Testis (tissue), 5 donors: ENCODE measurements at places on chromosomes 3 and 15.
A peak's percentile ranks its signal among the peaks of the same experiment; 100 is the strongest.

DNA sequence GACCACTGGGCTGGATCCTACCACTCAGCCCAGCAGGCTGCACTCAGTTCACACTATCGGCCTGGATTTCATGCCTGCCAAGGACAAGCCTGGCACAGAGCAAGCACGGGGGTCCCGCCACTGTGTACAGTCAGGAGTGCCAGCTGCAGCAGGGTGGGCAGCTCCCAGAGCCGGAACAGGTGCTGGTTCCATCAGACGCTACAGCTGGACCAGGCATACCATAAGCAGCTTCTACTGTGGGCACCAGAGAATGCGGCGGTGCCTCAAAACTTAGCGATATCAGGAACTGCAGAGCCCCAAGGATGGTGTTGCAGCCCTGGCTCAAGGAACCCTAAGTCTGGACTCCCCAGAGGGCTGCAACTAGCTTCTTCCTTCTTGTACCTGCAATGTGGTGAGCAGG is 124.8 kb downstream of the BCHE start:
- DNase-seq: no peak

DNA sequence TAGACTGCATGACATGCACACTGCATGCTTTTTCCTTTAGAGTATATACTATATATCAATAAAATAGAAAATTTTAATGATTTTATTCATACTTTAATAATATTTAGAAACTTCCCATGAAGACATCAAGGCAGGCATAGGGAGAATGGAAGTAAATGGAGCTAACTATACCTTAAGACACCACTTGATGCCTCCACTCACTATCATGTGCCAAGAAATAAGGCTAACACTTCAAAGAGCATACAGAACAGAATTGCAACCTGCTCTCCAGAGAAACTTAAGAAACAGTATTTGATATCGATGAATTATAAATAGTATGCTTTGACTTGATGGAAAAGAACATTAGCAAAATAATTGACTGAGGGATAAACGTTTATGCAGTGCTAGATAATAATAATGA is 192.6 kb upstream of the MBNL1 start:
- no peak for DNase-seq

DNA sequence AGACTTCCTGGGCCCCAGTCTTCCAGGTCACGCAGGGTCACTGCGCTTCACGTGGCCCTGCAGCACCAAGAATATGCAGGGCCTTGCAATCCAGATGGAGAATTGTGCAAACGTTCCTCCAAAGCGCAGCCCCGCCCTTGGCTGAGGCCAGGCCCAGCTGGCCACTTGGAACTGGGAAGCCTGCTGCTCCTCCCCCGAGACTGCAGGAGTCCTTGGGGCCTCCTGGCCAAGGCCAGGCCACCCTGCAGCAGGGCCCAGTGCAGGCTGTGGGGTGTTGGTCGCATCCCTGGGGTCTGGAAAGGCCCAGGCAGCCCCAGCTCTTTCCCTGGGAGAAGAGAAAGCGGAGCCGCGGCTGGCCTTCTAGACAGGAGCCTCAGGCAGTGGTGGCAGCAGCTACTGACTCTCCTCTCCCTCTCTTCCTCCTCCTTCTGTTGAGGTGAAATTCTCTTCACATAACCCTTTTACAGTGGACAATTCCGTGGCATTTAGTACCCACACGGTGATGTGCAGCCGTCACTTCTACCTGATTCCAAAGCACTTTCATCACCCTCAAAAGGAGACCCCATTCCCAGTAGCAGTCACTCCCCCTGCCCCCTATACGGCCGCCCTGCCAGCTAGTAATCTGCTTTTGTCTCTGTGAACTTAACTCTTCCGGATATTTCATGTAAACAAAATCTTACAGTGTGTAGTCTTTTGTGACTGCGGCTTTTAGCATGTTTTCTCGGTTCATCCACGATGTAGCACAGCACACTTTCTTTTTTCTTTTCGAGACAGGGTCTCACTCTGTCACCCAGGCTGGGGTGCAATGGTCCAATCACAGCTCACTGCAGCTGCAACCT is 103.9 kb downstream of the TMEM266 start:
- DNase-seq: peak; percentile 73

- DNase-seq: no peak
Observed at GRCh38 chr3:65829228-65829627, 209.5 kb downstream of the MAGI1 start.

- DNase-seq: no peak
Observed at GRCh38 chr3:36959821-36960220, 15.0 kb upstream of the TRANK1 start.

DNA sequence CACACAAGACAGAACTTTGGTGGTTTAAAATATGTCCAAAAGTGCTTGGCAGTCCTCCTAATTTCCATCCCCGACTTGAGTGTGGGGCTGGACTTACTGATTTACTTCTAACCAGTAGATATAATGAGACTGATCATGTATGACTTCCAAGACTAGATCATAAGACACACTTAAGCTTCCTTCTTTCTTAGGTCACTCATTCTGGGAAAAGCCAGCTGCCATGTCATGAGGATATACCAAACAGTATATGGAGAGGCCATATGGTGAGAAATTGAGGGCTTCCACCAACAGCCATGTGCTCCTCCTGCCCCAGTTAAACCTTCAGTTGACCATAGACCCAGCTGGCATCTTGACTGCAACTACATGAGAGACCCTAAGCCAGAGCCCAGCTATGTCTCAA is 282.8 kb upstream of the PROK2 start:
- no peak for DNase-seq
